WERI-Rb-1 (cell line): ENCODE measurements at places on chromosomes 12 and 14.

DNA sequence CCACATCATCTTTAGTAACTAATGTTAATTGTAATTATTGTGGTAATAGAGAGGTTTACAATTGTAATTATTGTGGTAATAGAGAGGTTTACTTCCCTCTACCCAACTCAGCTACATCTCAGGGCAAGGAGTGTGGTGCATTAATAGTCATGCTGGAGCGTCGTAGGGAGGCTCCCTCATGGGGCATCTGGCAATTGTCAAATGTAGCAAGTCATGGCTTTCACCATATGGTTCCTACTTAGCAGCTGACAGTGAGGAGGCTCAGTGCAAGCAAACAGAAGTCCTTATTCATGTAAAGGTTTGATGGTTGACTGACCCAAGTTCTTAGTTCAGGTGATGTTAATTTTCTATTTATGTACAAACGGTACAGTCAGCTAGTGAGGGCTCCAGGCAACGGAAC, 1012.0 kb downstream of the FLRT2 start:
- peak; percentile 11 for DNase-seq

- DNase-seq = no peak
These were observed 1123.6 kb upstream of the SEL1L start for GRCh38 chr14:82657186-82657675.

GRCh38 chr14:65560340-65561027, 148.0 kb downstream of the FUT8 start:
- no peak for DNase-seq

GRCh38 chr12:124626971-124627411, 59.6 kb upstream of the NCOR2 start:
- no peak for DNase-seq

DNA sequence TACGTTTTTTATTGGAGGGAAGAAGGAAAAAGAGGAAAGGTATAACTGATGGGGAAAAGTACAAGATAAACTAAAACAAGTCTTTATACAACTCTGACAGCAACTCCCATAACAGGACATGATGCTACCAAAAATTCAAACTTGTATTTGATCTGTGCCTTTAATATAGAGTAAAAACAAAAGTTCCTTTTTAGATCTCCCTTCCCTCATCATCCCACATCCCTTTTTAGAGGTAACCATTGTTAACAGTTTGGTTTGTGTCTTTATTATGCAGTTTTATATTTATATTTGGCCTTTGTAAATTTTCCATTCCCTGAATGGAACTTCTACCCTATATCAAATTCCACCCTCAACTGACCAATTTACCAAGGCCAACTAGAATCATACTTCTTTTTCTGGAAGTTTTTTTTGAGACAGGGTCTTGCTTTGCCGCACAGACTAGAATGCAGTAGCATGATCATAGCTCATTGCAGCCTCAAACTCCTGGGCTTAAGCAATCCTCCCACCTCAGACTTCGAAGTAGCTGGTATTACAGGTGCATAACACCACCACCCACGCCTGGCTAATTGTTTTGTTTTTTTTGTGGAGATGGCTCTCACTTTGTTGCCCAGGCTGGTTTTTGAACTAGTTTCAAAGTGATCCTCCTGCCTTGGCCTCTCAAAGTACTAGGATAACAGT, 36.9 kb downstream of the RAB21 start:
- no peak for DNase-seq

DNA sequence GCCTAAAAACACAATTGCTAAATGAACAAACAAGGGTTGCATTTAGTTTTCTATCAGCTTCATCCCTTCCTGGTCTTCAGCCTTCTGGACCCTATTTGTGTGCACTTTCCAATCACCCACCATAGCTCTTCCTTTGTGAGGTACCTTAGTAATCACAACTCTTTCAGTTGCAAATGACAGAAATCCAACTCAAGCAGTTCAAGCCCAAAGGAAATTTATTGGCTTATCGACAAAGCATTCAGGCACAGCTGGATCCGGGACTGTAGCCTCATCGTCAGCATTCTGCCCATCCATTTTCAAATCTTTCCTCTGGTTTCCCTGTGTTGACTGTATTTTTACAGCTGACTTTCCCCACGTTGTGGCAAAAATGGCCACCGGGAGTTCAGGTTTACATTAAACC, 148.6 kb upstream of the VASH1 start:
- DNase-seq = no peak

GRCh38 chr14:55349565-55349964, 62.1 kb downstream of the ATG14 start:
- DNase-seq = no peak

DNA sequence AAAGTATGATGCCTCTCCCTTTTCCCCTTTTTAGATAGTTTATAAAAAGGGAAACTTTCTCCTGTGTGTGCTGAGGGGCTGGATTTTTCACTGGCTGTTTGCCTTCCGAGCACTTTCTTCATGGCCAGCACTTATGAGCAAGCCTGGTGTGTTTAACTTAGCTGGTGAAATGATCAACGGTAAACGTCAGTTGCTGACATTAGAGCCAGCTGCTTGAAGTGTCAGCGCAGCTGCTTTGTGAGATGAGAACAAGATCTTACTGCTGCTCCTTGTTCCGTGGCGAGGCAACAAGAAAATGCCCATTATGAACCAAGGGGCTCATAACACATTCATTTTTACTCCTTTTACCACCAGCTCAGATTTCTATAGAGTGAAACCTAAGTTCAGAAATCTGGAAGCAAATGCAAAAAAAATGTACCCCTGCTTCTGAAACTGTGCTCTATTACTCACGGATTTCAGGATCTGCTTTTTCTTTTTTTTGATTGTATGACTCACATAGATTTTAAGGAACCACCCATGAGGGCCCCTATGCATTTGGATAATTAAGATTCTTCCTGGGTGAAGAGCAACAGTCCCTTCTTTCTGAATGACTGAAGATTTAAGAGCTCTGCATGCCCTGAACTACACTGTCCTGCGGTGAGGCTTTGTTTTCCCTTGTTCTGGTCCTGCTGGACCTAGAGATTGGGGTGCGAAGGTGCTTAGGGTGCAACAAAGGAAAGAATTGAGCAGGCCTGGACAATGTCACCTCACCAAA, 74.3 kb upstream of the CPM start:
- DNase-seq = no peak

GRCh38 chr14:68168460-68169109, 349.0 kb downstream of the RAD51B start:
- DNase-seq = no peak

GRCh38 chr14:41298328-41298690, 308.4 kb upstream of the LRFN5 start:
- no peak for DNase-seq

DNA sequence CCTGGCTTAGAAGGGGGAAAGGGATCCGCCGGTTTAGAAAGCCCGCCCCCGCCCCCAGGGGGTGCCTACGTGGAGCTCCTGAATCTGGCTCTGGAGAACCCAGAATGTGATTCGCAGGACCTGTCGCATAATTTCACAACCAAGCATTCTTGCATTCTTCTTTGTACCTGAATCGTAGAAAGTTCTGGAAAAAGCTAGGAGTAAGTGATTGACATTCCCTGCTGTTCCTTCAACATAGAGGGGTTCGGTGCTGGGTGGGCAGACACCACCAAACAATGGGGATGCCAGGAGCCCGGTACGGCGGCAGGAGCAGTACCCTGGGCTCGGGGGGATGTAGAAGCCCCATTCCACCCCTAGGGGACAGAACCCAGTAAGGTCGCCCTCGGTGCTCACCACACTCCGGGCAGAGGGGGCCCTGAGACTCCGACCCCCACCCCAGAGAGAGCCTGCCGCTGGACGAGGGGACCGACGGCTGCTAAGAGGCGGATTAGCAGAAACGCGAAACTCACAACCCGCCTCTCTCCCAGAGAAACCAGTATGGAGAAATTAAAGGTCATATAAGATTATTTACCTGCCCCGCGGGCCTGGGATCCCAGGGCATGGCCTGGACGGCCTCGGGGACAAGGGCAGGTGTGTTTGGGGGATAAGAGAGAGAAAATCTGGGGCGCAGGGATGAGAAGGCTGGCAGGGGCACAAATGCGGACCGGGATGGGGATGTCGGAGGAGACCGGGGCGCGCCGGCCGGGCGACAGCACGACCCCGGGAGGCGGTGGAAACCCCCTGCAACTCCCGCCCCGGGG, 520 bp downstream of the CSRP2 start:
- peak; percentile 57 for DNase-seq

GRCh38 chr12:48123169-48123568, 4.0 kb downstream of the PFKM start:
- no peak for DNase-seq
